ENCODE measurements at places on chromosomes 7 and 10.

GRCh38 chr7:93036807-93037206, 81.0 kb downstream of the SAMD9 start:
- no peak for DNase-seq

DNA sequence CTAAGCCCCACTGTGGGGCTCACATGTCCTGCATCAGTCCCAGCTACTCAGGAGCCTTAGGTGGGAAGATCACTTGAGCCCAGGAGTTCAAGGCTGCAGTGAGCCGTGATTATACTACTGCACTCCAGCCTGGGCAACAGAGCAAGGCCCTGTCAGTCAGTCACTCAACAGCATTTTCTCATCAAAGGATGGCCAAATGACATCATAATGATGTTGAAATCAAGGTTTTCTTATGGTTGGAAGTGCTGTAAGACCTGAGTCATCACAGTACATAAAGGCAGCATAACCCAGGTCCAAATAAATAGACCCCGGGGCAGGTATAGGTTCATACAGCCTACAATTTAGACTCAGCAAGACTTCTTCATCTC, 341.1 kb downstream of the PARD3 start:
- DNase-seq = peak; percentile 29

DNA sequence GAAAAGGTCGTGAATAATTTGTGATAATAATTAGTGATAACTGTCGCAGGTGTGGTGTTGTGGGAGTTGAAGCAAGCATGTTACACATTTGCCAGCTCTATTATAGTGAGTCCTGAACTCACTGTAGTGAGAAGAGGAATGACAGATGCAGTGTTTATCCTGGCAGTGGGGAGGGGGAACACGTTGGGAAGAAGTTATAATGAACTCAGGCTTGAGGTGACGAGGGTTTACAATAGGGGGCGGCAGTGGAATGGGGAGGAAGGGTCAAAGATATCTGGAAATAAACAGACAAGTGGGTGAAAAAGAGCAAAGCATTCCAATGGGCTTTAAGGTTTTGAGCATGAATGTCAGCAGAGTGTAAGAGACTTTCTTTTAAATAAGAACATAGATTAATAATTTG, 49.6 kb downstream of the ITPRID1 start:
- no peak for DNase-seq

GRCh38 chr10:133308421-133309099, at the start of the genes TUBGCP2 and ZNF511:
Gene TUBGCP2, minus strand, starts transcription at chr10:133308872. Its CDS starts 5,931 bp downstream, at chr10:133302941.
Gene ZNF511, plus strand, starts transcription at chr10:133308914. Its CDS starts 30 bp downstream, at chr10:133308944.
- no peak for DNase-seq

DNA sequence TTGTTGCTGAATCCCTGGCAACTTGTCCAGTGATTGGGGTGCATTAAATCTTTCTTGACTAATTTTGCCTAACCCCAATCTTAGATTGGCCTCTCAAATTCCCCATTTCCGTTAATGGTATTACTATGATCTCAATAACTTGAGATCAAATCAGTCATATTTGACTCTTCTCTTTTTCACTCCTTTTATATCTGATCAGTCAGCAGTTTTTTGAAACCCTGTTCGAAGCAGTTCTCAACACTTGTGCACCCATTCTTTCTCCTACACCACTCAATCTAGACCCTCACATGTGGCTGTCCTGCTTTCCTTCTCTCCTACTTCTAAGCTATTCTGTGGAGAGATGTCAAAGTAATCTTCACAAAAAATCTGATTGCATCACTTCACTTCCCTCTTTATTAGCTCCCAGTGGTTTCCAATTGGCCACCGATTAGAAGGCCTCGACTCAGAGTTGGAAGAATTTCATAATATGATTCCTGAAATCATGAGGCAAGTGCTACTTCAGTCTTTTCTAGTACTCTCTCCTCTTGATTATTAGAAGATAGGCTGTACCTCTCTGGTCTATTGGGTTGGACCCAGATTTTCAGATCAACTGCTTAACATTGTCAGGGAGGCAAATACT, 128.9 kb downstream of the ZNF365 start:
- DNase-seq = no peak

- no peak for DNase-seq
Observed at GRCh38 chr7:91323626-91324158, 59.5 kb downstream of the FZD1 start.

All from AG04450 (cell line).